NCI-H510A (cell line): ENCODE measurements at places on chromosomes 6 and 20.

GRCh38 chr6:148332088-148332487, 10.6 kb upstream of the SASH1 start:
- no peak for DNase-seq

DNA sequence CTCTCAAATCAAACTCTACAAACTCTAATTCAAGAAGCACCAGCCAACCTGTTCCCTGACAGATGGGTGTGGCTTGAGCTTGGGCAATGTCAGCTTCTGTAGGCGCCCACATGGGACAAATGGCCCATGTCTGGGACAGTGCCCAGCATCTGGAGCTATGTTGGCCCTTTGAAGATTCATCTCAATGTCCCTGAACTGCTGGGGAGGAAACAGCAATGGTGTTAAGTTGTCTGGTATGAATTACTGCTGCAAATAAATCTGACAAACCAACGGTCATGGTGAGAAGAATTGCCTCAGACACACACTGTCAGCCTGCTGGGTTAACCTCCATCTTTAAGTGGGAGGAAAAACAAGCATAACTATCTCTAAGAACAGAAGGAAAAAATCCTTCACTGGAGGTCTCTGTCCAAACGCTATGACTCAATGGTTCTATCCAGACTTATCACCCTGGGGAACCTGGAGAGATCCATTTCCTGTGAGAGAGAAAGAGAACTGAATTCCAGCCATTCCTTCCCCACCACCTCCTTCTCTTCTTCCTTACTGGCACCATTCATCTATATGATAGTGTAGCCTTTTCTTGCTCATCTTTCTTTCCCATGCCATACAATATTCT, 274.9 kb downstream of the CDH26 start:
- DNase-seq, result no peak

DNA sequence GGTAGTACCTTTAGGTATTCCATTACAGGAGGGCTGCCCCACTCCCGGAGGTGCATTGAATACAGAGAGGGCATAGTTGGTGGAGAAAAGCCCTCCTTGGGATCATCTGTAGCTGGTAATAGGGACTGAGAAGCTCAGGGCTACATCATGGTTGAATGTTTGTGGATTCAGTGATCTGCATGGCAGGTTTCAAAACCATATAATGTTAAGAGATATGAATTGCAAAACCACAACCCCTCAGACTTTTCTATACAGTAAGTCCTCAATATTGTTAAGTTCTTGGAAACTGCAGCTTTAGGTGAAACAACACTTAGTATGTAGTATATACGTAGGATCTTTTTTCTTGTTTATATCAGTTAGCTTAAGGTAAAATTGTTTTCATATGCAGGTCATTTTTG, 11.3 kb downstream of the TULP4 start:
- no peak for DNase-seq

- no peak for DNase-seq
These were observed 35.0 kb downstream of the MYLK4 start for GRCh38 chr6:2715737-2716136.

DNA sequence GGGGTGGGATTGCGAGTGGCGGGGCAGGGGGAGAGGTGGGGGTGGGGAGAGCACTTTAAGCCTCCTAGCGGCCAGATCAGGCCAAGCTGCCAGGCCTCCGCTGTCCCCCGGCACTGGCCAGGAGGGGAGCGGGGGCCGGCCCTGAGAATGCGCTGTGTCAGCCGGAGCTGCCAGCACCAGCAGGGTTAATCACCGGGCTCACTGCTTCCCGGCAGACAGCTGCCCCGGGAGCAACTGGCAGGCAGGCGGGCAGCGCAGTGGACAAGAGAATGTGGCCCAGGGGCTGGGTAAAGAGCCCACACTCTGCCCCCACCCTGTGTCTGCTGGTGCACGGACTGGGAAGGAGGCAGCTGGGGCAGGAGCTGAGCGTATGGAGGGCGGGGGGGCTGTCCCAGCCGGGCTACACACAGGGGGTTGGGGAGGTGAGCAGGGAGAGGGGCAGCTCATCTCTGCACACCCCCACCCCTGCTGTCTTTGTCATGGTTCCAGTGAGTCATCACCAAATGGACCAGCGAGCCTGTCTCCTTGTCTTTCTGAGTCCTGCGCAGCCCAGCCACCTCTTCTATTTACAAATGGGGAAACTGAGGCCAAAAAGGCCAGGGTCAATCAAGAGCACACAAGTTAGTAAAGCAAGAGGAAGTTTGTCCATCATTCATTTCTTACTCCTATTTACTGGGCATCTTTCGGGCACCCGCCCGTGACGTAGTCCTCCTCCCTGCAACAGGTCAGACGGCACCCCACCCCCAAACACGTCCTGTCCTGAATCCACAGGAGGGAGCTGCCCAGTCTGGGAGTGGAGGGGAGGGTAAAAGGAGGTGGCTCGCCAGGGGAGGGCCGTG, 2.1 kb upstream of the LAMA5 start:
- DNase-seq, result peak; percentile 26

- DNase-seq, result no peak
These were observed 36.3 kb upstream of the SIRT5 start for GRCh38 chr6:13538084-13538483.
